ENCODE measurements at places on chromosomes 11 and 22.

- DNase-seq: no peak
Measured at GRCh38 chr11:1863352-1864216, 10.7 kb downstream of the LSP1 start.

DNA sequence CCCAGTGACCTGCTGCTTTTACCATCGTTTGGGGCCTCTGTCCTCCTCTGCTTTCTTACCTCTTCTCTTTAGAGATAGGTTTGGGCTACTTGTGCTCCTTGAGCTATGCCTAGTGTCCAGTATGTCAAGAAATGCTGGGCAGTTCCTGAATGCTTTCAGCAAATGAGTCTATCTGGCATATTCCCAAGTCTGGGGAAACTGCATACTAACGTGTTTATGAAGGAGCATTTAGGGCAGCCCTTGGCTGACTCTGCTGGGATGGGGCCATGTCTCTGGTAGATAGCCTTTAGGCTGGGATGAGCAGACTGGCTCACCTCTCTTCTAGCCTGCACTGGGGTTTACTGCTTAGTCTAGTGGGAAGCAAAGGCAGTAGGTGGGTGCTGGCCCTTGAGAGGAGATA, 43.7 kb upstream of the SUSD2 start:
- no peak for DNase-seq

DNA sequence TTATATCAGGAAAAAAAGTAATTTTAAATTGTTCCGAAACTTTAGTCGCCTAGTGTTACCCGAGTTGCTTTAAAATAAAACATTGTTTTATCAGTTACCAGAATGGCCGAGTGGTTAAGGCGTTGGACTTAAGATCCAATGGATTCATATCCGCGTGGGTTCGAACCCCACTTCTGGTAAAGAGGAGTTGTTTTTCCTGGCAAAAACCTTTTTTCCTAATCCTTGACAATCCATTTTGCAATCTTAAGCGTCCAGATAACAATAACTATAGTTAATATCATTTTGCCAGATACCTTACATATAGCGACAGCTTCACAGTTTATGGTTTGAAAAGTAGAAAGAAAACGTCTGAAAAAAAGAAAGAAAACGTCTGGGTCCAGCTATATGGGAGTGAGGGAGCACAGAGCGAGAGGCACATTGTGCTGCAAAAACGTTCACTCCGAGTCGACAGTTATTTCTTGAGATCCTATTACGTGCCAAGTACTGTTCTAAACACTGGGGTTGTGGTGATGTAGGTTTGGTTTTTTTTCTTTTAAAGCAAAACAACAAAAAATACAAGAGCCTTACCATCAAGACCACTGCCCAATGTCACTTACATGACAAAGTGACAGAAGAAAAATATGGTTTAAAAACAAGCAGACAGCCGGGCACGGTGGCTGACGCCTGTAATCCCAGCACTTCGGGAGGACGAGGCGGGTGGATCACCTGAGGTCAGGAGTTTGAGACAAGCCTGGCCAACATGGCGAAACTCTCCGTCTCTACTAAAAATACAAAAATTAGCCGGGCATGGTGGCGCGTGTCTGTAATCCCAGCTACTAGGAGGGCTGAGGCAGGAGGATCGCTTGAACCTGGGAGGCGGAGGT, 40.6 kb downstream of the OR4D9 start:
- DNase-seq: no peak

DNA sequence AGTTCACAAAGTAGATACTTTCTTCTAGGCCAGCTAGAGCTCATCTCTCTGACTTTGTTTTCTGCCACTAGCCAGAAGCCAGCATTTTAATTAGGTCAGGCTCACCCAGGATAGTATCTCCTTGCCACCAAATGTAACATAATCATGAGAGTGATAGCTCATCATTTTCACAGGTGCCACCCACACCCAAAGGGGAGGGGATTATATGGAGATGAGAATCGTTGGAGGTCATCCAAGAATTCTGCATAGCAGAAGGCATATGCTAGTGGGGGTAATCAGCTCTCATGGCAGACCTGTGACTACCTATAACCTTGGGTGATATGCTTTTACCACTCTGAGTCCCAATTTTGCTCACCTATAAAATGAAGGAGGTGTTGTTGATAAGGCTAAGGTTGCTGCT, 523.0 kb downstream of the METTL15 start:
- no peak for DNase-seq

- no peak for DNase-seq
Measured at GRCh38 chr11:126339863-126340434, 15.5 kb upstream of the ST3GAL4 start.

DNA sequence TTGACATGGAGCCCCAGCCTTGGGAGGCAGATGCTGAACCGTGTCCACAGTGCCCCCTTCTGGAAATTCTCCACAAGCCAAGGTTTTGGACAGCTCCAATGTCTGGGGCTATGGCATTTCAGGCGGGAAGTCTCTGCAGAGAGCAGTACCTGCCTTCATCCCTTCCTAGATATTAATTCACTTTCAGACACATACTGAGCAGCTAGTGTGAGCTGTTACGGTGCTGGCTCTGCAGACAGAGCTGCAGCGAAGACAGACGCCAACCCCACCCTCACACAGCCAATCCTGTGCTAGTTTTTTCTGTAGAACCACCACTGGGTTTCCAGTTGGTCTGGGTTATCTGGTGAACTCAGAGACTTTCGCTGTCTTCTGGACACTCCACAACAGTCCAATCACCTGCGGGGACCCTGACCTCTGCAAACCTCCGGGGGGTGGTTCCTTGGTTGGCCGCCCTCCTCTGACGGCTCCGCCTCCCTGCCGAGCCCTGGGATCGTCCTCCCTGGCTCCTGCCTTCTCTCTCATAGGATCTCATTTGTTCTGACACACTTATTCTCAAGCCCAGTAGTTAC, 9.1 kb downstream of the LMF2 start:
- DNase-seq: no peak

DNA sequence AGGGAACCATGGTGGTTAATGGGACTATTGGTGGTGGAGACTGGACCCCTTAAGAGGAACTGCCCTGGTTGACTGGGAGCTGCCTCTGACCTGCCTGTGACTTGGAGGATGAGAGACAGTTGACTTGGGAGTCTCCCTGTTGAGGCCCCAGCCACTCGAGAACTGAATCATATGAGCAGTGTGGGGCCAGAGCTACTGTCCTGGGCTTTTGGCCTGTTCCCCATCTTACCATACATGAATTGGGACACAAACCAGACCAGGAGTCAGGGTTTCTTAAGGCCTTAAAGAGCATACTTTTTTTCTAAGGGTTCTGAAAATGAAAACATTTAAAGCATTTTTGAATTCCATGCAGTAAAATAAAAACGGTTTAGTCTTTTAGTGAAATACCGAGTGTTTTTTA, 92.8 kb downstream of the TEAD1 start:
- DNase-seq: no peak

- DNase-seq: no peak
Measured at GRCh38 chr22:29765905-29766631, 739 bp downstream of the ZMAT5 start.

- DNase-seq: no peak
Measured at GRCh38 chr11:78403781-78404180, 13.8 kb downstream of the GAB2 start.

- no peak for DNase-seq
Measured at GRCh38 chr11:7965386-7965785, at the start of gene NLRP10. NLRP10 (minus strand) TSS chr11:7965447; CDS start chr11:7963495, 1,952 bp downstream.

DNA sequence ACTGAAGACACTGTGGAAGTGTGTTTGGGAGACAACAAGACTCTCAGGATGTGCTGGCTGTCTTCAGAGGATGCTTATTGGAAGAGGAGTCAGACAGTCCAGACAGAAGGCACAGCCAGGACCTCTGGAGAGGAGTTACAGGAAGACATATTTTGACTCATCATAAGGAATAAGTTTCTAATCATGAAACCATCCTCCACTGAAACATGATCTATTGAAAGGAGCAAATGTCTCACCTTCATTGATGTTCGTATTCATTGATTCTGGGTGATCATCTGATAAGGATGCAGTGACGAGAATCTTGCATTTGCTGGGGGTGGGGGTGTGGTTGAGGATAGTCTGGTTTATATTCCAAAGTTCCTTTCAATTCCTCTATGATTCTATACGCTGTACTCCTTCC, 2.5 kb upstream of the CXCR5 start:
- no peak for DNase-seq

- DNase-seq: no peak
Measured at GRCh38 chr11:108836541-108836940, 171.7 kb downstream of the DDX10 start.

DNA sequence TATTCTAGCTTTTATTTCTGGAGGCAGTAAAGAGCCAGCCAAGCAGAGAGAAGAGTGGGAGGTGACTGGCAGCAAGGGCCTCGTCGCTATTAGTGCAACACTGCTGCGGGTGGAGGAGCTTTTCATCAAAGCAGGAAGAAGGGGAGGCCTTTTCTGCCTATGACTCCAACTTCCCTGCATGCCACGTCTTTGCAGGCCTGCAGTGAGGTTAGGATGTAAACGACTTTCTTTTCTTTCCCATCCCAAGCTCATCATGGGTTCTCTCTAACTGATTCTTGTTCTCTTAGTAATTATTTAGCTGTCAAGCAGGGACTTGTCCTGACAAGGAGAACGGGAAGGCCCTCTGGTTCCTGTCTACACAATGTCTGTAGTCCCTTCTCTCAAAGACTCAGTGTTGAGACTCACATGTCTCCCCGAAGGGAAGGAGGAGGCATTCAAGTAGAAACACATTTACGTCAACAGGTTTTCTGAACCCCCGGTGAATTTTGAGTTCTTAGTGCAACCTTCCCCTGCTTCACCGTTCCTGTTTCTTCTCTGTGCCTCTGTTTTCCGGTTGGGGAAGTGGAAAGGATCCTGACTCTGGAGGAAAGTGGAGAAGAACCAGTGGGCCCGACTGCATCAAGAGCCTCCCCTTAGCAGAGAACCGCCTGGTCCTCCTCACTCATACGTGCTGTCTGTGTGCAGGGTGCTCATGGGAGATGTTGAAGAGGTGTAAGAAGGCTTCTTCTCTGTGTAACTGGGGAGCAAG, 56.9 kb downstream of the PACS1 start:
- no peak for DNase-seq

DNA sequence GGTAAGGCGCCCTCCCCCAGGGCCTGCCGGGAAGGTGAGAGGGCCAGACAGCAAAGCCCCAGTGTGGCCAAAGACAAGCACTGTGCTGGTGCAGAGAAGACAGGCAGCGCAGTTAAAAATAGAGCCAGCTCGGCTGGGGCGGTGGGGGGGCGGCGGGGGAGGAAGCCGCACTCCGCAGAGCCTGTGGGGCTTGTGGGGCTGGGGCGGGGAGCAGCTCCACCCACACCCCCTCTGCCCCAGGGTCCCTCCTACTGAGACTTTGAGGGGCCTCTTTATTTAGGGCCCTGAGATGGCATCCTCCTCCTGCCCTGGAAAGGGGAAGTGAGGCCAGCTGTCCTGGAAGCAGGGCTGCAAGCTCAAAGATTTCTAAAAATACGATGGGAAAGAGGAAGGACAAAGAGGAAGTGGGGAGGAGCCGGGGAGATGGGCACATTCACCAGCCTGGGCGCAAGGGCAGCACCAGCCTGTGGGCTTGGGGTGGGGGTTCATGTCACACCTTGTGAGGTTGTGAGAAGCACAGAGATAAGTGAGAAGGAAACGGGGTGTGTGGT, 2.6 kb downstream of the CYTH4 start:
- DNase-seq: no peak

- DNase-seq: peak; percentile 60
Measured at GRCh38 chr11:121467965-121468364, 15.2 kb upstream of the SORL1-AS1 start.

GRCh38 chr11:33689085-33689484, 11.5 kb downstream of the C11orf91 start:
- no peak for DNase-seq

- no peak for DNase-seq
Measured at GRCh38 chr22:38249301-38249700, 23.5 kb downstream of the TMEM184B start.

GRCh38 chr11:59302991-59303390, 55.7 kb upstream of the OR5AN1 start:
- no peak for DNase-seq

DNA sequence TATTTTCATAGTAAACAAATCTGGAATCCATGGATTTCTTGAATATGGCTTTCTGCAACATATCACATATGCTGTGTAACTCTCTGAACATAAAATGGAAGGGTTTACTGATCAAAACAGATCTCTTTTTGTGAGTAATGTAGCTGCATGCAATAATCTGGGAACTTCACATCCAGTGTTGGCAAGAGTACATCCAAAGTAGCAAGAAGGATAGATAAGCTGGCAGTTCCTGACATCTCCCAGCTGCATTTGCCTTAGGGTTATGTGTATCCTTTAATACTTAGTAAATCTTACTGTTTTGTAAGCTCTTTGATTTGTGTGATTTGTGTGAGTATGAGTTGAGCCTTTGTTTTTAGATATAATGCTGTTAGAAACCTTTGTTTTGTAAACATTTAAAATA, 280.4 kb upstream of the CNTN5 start:
- no peak for DNase-seq

DNA sequence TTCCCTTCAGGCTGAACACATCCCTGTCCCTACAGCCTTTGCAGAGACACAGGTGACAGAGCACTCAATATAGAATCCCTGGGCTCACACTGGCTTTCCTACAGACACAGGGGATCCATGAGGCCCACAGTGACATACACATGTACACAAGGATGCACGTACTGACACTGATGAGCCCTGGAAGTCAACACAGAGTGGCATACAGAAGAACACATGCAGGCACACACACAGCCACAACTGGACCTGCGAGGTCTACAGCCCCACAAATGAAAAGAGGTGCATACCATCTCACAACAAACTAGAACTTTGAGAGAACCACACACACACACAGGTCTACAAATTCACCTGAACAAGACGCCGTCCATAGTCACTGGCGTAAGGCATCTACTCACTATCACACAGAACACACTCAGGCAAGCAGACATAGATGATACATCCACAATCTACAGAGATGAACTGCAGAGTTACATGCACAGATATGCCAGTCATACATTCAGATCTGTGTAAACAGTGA, 3.5 kb upstream of the ZNF74 start:
- DNase-seq: no peak

GRCh38 chr11:537622-538430, 499 bp downstream of the LRRC56 start:
- DNase-seq: no peak

- DNase-seq: no peak
Measured at GRCh38 chr11:97516688-97517087, 1126.9 kb downstream of the JRKL start.

GRCh38 chr11:1908618-1909017, 10.9 kb upstream of the TNNT3 start:
- no peak for DNase-seq

DNA sequence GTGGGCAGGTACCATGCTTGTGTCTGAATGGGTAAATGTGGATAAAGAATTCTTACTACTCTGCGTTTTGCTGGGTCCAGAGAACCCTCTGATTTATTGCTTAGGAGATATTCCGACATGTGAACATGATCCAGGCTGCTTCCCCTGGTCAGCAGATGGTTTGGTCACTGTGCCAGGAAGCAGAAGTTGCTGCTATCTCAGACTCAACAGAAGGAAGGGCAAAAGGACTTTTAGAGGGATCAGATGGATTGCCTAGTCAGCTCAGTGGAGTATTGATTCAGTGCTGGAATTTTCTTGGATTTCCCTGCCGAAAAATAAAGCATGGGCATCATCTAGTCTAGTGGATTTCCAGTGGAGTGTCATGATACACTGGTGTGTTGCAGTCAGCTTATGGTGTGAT, 440.1 kb downstream of the NTM start:
- DNase-seq: no peak

- DNase-seq: no peak
Measured at GRCh38 chr22:35754761-35755160, 37.1 kb downstream of the APOL5 start.

All from stimulated activated CD8-positive, alpha-beta memory T cell treated with anti-CD3 and anti-CD28 coated beads, Interleukin-4, amount 100 ng/mL, for 1 hour (primary cell).